ENCODE measurements at places on chromosomes 3 and 15.

GRCh38 chr3:98574132-98574531, 19.3 kb downstream of the CPOX start:
- no peak for DNase-seq

GRCh38 chr3:184489268-184489841, 72.2 kb upstream of the EPHB3 start:
- DNase-seq: no peak

GRCh38 chr3:36032180-36033047, 347.9 kb upstream of the STAC start:
- DNase-seq: no peak

DNA sequence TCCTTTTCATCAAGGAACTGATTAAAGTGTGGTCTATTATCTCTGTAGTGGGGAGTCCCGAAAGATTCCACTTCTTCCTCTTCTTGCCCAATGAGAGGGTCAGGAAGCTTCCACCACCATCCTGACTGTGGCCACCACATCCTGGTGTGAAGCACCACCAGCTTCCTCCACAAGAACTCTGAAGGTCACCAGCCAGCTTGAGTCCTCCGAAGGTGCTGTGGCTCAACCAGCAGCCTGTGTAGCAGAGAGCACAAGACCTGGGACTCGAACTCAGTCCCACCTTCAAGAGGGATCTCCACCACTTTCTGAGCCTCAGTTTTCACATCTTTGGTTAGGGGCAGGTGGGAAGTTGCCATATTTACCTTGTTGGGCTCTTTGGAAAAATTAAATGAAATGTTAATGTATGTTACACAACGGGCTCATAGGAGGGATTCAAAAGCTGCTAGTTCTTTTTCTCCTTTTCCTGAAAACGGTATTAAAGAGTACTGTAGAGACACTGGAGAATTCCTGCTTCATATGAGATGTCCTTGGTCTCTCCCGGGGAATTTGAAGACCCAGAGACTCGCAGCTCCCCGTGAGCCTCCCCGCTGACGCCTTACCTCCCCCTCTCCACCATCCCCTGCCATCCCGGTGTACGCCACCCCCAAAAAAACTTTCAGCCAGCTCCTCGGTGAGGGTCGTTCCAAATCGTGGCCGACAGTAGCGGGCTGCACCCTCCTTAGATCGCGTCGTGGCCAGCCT, 816 bp upstream of the ACAN start:
- DNase-seq: no peak

DNA sequence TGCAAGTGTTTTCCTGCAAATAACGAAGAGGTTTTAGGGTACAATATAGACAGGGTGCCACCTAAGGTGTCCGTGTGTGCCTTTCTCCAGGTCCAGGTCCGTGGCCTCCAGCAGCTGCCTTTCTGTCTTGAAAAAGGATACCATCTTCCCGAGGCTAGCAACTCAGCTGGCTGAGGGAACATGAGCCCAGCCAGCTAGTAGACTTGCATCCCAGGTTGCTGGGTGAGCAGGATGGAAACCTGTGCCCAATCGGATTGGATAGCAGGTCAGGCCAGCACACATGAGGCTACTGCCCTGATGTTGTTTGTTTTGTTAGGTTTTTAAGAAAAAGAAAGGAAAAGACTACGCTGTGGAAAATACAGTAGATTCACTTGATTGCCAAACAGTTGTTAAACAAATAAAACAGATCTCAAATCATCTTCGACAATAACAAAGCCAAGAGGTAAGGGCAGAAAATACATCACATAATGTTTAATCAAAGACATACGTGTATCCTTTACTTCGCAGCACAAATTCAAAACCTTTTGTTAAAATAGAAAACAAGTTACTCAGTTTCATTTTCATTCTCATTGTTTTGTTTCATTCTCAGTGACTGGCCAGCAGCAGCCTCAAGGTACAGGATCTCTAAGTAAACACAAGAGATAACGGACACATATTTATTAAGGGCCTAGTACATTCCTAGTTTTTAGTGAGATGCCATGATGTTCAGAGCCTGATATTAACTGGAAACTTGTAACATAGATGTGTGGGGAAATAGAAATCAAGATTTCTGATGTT, 661.2 kb upstream of the NR2F2 start:
- DNase-seq: no peak

DNA sequence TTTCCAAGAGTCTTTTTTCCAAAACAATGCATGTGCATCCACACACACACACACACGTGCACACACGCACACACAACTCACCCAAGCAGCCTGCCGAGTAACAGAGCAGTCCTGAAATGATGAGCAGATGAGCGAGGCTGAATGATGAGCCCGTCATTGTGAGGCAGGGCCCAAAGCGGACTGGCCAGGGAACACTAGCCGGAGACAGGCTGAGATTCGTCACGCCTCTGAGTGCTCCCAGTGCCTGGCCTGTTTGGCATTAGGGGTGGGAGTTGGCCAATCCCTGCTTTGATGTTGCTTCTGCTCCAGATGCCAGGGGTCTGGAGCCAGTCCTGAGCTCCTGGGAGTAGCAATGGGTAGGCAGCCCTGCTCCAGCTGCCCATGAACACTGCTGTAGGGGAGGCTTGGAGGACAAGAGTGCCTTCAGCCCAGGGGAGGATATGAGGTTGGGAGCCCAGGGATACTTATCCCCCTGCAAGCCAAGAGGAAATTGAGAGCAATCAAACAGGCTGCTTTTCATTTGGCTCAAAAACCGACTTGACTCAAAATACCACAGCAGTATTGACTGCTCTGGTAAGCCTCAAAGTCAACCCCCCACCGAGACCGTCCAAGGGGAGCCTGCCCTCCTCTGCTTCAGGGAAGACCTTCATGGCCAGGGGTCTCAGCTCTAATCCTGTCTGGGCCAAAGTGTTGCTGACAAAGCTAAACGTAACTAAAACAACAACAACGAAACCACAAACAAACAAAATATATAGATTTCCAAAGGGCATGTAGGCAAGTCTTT, 22.9 kb downstream of the COLQ start:
- DNase-seq: no peak

Measured in stimulated activated CD4-positive, alpha-beta T cell treated with anti-CD3 and anti-CD28 coated beads, TNF-alpha, amount 100 ng/mL, for 48 hours (primary cell).